ENCODE measurements at places on chromosomes 5 and 9.

DNA sequence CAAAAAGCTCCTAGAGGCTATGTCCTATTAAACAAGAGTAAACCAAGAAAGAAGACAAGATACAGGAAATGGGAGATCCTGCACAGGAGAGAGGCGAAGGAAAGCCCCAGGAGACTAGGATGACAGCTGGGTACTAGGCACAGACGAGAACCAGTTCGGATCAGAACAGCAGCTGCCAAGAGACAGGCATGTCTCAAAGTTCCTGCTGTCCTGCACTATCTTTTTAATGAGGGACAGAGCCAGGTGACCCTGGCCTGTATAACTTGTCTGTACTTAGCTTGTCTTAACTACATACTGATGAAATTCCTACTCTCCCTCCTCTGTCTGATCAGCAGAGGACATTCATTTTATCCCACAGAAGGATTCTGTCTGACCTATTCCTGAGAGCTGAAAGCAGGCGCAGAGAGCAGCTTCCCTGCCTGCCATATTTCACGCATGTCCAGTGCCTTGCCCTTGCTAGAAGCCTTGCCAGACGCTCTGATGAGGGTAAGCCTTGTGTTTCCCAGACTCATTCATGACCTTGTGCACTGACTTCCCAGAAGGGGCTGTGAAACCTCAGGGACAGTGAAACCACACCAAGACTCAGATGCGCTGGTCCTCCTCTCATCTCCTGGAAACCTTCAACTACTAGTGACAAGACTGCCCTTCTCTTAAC is 24.7 kb downstream of the TSC1 start:
- DNase-seq: no peak

DNA sequence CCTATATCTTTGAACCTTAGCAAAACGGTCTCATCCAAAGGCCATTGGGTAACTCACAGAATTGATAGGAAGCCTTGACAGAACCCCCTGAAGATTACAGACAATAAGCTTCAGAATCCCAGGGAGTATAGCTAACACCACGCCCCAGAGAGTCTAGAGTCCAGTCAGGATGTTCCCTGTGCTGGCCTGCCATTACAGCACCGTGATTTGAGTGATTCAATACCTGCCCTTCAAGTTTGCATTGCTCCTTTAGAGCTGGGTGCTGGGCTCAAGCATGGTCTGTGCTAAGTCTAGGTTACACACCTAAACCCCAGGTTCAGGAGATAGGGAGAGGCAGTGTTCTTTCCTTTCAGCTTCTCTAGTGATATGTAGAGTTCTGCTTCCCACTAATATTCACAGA is 90.5 kb downstream of the RASEF start:
- DNase-seq: no peak

GRCh38 chr5:150286820-150287219 is 2.8 kb downstream of the CAMK2A start:
- DNase-seq: no peak

- no peak for DNase-seq
Measured at GRCh38 chr9:126148994-126149393, 177.6 kb upstream of the MVB12B start.

- DNase-seq: no peak
Measured at GRCh38 chr5:170434966-170435605, 45.9 kb upstream of the KCNMB1 start.

- peak; percentile 18 for DNase-seq
Measured at GRCh38 chr9:35910613-35911359, 1.5 kb downstream of the SPAAR start.

- no peak for DNase-seq
Measured at GRCh38 chr5:117131876-117132275, 557.3 kb upstream of the SEMA6A start.

- DNase-seq: no peak
Measured at GRCh38 chr9:7318920-7319319, 480.7 kb downstream of the DMAC1 start.

GRCh38 chr5:170597109-170597751 is 93.4 kb downstream of the KCNIP1 start:
- DNase-seq: no peak

- DNase-seq: no peak
Measured at GRCh38 chr9:105511446-105511845, 46.5 kb upstream of the FKTN start.

All from NCI-H2081 treated with DMSO at 0.1 percent for 48 hours (cell line).